ENCODE measurements at places on chromosomes 13 and 19.

DNA sequence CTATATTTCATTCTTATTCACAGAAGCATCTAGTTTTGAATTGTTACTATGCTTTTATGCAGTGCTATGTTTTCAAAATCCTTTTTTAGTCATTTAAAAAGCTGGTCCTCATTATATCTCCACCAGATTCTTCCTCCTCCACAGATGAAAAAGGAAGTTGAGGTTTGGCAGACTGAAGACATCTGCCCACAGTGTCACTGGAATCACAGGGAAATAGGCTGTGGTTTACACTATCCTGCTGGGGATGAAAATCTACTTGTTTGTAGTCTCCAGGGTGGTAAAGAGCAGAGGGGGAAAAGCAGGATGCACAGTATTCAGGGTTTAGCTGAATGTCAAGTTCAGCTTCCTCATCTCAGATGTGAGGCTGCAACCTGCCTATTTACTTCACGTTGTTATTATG lies 351.2 kb downstream of the DNAJC15 start:
- no peak for DNase-seq

DNA sequence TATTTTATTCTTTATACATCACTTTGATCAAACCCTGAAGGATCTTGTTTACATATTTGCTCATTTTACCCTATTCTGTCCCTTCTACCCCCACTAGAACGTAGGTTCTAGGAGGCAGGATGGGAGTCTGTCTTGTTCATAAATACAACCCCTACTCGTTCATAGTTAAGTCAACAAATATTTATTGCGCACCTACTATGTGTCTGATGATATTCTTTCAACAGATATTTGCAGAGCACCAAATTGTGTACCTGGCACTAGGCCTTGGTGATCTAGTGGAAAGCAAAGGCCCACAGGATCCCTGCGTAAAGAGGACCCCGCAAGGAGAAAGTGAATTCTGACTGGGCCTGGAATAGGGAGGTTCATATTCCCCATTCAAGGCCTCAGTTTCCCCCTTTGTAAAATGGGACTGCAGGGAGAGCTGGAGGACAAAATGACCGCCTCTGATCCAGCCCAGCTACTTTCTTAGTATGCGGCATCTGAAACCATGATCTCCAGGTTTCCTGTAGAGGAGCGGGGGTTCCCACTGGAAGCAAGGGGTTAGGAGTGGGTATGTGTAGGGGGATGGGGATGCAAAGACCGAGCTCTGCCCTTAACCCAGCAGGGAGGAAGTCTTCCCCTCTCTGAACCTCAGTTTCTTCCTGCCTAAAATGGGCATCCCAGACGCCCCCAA lies 534 bp upstream of the GEMIN7 start:
- DNase-seq = no peak

- no peak for DNase-seq
Observed at GRCh38 chr19:37987356-37988332, 80.6 kb downstream of the SIPA1L3 start.

DNA sequence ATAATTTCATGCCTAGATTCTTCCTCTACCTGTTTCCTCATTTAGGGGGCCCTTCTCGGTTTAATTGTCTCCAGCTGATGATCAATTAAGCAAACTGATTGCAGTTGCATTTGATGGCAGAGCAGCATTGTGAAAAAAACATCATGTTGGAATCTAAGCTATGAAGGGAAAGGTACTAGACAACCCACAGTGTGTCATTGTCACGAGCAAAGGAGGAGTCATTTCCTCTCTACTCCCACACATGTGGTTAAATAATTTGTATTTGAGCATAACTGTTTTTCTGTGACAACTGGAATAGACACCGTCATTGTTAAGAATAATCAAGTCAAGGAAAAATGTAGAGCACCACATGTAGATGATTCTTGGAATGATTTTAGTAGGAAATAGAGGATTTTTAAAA lies 240.3 kb downstream of the DCT start:
- no peak for DNase-seq

GRCh38 chr13:97856304-97856675 lies 97.2 kb upstream of the IPO5 start:
- DNase-seq = no peak

Data from sciatic nerve (tissue), 2 donors.